ENCODE measurements at places on chromosomes 2 and 18. TPM values are rescaled to one million over a fixed set of nuclear protein-coding genes. Genes with fewer than 3 reads are reported as not detected.

Gene PDCD1
- 0.21 TPM for total RNA-seq

Gene HES6
- total RNA-seq, result 55.6 TPM

Gene CNTNAP5
- total RNA-seq, result not detected

Gene ERBB4
- 0.05 TPM for total RNA-seq

Gene SLC8A1
- 25.5 TPM for total RNA-seq

Gene NTSR2
- not detected for total RNA-seq

Gene TUBA4B
- not detected for total RNA-seq

Gene SETBP1
- total RNA-seq, result 9.6 TPM

Gene NAGK
- 55.6 TPM for total RNA-seq

Gene LYG2
- not detected for total RNA-seq

Gene ZSWIM2
- not detected for total RNA-seq

All from colonic mucosa (tissue), 4 donors.